GM13977 (cell line): ENCODE measurements at places on chromosomes 2 and 18.

DNA sequence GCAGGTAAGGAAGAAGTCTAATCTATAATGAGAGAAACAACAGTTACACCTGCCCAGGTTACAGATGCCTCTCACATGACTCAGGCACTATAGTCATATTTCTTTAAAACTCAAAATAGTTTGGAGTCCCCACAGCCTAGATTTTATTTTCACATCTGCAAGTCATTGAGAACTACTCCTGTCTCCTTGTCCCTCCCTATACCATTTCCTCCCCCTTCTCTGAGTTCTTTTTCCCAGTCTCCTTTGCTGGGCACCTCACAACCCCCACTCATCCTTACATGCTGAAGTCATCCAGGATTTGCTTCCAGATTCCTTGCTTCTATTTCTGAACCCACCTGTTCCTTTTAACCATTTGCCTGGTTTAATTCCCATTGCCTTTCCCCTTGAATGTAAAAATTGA, 73.1 kb upstream of the KCNE4 start:
- DNase-seq: no peak

DNA sequence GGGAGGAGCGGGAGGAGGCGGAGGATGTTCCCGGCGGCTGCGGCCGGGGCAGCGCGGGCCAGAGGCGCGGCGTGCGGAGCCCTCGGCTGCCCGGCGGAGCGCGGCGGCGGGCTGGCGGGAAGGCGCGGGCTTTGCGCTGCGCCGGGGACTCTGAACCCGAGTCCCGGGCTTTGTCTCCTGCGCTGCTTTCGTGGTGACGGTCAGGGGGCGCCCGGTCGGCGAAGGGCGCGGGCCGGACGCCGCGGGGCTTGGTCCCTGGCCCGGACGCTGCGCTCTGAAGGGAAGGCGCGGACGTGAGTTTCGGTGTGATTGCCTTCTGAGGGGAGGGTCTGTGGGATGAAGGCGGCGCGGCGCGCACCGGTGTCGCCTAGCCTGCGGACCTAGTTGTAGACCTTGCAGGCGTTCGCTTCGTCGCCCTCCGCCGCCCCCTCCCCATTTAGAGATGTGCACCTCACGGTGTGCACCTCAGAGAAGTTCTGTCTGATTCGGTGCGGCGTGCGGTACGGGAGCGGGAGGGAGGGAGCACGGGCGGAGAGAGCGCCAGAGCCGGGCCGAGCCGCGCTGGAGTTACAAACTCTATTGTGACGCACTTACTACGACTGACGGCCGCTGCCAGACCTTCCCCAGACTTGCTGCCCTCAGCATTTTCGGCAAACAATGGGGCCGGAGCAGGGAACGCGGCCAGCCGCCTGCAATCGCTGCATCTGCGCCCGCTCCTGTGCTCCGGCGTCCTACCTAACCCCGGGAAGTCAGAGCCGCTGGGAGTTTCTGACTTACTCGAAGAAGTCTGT, 2.1 kb downstream of the BCL2L11 start:
- DNase-seq: peak; percentile 17

- DNase-seq: no peak
Measured at GRCh38 chr2:38876407-38876806, 631 bp downstream of the MORN2 start.

DNA sequence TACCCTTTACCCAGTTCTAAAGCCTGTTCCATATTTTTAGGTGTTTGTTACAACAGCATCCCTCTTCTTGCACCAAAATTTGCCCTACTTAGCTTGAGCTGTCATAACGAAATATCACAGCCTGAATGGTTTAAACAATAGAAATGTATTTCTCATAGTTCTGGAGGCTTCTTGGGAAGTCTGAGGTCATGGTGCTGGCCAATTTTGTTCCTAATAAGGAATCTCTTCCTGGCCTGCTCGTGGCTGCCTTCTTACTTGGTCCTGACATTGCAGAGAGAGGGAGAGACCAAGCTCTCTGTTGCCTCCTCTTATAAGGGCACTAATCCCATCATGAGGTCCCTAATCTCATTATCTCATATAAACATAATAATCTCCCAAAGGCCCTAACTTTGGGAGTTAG, 267.8 kb downstream of the PID1 start:
- DNase-seq: no peak

- no peak for DNase-seq
Measured at GRCh38 chr18:36124841-36125240, 4.3 kb downstream of the SLC39A6 start.

DNA sequence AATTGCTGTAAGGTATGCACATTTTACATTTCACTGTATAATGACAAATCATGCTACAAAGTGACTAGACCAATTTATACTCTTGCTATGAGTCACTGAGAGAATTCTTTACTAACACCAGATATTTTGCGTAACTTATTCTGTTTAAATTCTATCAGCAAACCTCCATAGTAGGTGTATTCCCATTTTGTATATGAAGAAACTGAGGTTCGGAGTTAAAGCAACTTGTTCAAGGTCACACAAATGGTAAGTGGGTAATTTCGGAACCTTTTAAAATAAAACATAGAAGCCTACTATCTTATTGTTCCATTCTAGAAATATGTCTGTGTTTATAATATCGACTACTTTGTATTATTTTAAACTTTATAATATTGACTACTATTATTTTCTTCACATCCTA, 15.9 kb upstream of the CPS1 start:
- DNase-seq: no peak

DNA sequence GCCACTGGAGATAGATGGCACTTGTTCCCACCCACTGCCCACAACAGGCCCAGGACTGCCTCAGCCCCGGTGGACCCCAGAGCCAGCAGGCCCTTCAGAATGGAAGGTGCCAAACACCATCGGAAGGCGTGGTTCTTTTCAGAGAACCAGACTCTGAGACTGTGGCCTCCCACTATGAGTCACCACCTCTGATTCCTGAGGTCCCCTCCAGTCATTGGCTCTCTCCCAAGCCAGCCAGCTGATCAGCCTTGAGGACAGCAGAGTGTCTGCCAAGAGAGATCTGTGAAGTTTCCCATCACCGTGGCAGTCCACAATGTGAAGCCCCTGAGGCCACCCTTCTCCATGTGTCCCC, 10.4 kb upstream of the MAP3K2 start:
- peak; percentile 62 for DNase-seq

GRCh38 chr2:237140689-237141285, 55.1 kb downstream of the COPS8 start:
- no peak for DNase-seq

- no peak for DNase-seq
Measured at GRCh38 chr18:61854578-61855448, 38.0 kb downstream of the RNF152 start.

DNA sequence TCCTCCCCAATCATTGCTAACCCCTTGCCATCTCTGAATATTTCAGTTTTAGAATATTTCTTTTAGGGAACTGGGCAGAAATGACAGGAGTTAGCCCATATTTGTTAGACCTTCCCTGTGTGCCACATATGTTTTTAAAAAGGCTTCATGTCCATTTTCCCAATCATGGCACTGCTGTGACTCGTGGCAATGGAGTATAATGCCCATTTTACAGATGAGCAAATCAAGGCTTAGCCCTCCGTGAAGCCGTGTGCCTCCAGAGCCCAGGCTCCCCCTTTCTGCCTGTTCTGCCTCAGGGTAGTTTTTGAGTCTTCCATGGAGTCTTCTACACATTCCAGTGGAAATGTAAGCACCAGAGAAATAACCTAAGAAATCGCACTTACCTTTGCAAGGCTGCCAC, 130.1 kb downstream of the KCTD1 start:
- no peak for DNase-seq

DNA sequence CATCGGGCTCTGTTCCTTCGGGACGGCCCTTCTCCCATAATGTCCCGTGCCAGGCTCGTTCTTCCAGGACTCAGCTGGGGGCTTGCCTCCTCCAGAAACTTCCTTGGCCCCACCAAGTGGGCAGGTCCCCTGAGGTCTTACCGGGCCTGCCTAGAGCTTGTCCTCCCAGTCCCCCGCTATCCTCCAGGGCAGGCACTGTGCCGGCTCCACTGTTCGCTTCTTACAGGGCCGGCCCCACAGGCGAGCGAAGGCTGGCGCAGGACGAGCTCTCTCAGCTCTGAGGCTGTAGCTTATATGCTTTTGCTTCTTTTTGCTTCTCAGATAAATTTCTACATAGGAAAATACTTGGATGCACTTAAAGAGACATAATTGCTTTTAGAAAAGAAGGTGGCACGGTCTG, 229.4 kb downstream of the TWIST2 start:
- DNase-seq: no peak

DNA sequence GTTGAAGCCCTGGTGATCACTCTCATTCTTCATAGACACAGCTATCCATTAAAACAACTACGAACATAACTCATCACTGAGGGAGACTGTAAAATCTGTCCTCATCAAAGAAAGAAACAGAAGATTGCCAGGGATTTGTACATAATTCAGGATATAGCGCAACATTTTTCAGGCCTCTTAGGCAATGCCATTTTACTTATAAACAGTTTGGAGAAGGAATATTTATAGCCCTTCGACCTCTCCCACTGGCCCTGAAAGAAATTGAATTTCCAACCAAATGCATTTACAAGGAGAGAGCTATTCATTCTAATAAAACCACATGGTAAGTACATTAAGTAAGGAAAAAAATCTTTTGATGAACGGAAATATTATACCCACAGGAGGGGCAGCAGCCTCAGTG, 295.0 kb downstream of the RAD51AP2 start:
- DNase-seq: no peak

DNA sequence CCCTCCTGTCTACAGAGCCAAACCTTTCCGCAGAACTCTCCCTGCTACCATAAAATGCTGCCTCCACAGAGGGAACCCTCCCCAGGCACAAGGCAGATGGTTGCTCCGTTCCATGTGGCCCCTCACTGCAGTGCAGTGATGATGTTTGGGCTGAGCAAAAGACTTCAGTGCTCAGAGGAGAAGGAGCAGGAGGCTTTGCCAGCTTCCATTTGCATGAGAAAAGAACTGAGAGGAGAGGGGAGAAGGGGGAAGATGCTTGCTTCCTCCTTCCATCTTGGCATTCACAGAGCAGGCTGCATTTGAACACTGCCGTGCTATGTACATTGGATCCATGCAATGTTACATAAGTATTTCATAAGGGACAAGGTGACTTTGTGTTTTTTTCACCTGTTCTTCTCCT, 46.6 kb upstream of the TMEM200C start:
- DNase-seq: no peak

DNA sequence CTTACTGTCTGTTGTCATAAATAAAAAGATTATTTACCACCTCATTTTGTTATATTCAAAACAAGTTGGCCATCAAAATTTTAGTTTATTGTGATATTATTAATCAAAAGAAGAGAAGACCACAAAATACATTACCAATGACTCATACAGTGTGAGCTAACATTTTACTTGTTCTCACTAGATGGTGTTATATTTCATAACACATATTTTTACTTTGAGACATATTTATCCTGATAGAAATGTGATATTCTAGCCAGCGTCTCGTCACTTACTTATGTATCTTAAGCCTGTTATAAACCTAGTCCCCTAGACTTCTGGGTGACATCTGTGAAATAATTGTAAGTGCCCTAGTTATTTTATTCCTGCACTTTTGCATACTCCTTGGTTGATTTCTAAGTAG, 263.2 kb downstream of the CDH7 start:
- DNase-seq: no peak

- no peak for DNase-seq
Measured at GRCh38 chr18:39635966-39636365, 2070.4 kb upstream of the CELF4 start.

DNA sequence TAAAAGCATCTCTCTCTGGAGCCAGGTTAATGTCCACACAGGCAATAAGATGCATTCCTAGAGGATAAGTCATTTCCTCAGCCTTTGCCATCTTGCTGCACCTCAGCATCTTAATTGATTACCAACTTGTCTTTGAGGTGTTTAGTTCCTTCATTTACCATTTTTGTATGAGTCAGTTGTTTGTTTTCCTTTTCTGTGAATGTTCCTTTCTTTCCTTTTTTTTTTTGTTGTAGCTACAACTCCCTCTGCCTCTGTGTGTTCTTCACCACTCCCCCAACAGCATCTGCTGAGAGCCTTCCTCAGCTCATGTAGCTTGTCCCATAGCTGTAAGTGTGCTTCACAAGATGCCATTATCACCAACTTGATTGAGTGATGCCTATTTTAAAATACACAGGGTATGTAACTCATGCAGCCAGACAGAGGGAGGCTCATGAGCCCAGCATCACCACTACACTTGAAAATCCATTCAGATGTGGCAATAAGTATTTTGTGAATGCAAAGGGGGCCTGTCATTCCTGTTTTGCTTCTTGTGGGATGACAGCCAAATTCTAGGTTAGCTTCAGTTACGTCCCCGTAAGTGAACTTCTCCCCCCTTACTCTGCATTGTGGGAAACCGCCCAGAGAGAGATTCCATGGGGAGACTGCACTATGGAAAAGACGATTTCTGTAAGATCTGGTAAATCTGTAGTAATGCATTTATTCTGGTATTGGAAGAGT, 315.9 kb upstream of the ZEB2 start:
- no peak for DNase-seq

DNA sequence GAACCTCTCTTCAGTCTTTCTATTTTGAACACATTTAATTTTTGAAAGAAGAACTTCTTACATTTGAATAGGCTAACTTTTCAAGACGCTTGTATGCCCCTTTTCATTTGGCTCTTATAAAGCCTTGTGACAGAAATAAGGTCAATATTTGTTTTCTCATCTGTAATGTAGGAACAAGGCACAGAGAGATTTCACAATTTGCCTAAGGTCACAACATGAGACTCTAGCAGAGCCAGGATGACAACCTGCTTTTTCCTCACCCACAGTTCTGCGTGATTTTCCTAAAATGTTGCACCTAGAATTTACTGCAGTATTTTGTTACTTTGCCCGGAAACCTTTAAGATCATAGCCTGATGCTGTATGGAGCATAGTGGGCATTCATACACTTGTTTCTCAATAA, 67.4 kb downstream of the TXNL1 start:
- no peak for DNase-seq

GRCh38 chr18:48837676-48838075, 113.1 kb downstream of the SMAD7 start:
- no peak for DNase-seq

- DNase-seq: no peak
Measured at GRCh38 chr2:11228692-11229091, 73.4 kb downstream of the SLC66A3 start.

- DNase-seq: no peak
Measured at GRCh38 chr2:16026816-16027501, 86.6 kb downstream of the MYCN start.

GRCh38 chr2:138600732-138601457, 99.3 kb downstream of the SPOPL start:
- DNase-seq: no peak

GRCh38 chr18:23260926-23261590, 125.8 kb downstream of the CABLES1 start:
- no peak for DNase-seq
